DMS79 treated with DMSO at 0.1 percent for 48 hours (cell line): ENCODE measurements at places on chromosomes 6 and 20.

DNA sequence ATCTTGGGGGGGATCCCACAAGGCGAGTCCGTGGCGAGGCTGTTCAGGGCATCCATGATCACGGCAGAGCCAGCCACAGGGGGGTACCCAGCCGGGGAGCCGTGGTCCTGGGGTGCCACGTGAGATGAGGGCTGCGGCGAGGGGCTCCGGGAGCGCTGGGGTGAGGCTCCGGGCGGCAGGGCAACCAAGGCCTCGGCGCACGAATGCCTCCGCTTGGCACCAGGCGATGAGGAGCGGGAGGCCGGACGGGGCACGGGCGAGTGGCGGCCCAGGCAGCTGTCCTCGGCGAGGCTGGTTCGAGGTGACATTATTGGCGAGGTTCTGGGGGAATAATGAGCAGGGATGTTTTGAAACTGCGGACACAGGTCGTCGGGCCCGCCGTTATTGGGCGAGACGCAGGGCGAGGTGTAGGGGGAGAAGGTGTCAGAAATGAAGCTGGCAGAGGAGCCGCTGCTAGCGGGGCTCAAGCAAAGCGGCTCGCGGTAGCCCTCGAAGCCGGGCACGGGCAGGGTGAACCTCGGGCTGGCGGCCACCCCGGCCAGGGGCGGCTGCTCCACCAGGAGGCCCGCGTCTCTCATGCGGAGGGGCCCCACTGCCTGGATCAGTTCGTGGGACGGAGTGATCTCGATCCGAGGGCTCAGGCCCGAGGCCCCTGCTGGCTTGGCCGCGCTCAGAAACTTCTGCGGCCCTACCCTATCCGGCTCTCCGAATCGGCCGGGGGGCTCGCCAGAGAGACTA lies 19.1 kb downstream of the NFATC2 start:
- no peak for DNase-seq

DNA sequence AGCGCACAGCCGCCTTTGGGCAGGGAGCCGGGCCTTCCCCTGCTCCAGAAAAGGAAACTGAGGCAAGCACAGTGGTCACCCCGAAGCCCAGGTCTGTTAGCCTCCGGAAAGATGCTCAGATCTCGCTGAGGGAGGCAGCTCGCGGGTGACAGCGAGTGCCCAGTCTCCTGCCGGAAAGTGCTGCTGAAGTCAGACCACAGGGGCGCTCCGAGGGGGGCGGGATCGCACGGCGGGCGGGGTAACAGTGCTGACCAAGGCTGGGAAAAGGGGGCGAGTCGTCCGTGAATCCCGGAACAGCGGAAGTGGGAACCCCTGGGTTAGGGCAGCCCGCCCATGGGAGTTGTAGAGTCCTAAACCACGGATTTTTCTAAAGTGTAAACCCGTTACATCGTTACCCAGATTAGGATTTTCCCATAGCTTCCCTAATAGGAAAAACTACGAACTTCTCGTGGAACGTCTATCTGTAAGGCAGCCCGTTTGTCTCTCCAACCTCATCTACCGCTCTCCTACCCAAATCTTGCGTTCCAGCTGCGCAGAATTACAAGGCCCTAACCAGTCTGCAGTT lies 504 bp downstream of the VPS16 start:
- peak; percentile 10 for DNase-seq

- DNase-seq: no peak
These were observed 9.4 kb upstream of the STX11 start for GRCh38 chr6:144140867-144141266.

- DNase-seq: peak; percentile 35
These were observed 58.7 kb downstream of the VAPB start for GRCh38 chr20:58447511-58448391.

- DNase-seq: no peak
These were observed 105.7 kb downstream of the LCA5 start for GRCh38 chr6:79431537-79431933.

DNA sequence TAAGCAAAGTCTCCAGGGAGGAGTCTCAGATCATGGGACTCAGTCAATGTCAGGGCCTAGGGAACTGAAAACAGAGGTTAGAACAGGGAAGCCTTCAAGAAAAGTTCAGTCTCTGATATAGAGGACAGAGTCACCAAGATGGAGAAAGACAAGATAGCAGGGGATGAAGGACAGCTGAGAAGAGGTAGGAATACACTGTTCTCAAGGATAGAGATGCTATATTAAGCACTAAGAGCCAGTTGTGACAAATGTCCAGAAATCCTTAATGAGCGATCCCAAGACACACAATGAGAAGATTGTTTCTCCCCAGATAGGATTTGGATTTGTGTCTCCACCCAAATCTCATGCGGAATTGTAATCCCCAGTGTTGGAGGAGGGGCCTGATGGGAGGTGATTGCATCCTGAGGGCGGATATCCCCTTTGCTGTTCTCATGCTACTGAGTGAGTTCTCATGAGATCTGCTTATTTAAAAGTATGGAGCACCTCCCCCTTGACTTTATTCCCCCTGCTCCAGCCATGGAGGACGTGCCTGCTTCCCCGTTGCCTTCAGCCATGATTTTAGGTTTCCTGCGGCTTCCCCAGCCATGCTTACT lies 168.2 kb downstream of the AKAP7 start:
- no peak for DNase-seq

DNA sequence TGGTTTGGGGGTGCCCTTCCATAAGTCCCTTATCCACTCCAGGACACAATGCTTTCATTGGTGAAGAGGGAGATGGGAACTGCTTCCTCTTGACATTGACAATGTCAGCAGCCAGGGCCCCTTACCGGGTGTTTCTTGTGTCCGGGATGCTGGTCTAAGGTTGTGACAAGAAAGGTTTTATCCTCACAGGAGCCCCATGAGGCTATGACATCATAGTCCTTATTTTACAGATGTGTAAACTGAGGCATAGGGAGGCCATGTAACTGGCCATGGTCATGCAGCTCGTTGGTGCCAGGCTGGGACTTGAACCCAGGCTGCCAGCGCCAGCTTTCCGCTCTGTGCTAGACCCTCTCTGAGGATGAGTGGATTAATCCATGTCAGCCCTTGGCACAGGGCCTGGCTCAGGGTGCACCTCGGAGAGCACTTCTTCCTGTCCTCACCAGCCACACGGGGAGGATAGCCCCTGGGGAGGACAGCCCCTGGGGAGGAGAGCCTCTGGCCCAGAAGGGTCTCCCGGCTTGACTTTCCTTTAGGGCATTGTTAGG lies 157.3 kb downstream of the SYCP2 start:
- DNase-seq: no peak

GRCh38 chr20:20150241-20150640 lies 97.9 kb downstream of the CFAP61 start:
- DNase-seq: no peak

GRCh38 chr6:64064919-64065318 lies 429.3 kb downstream of the PHF3 start:
- no peak for DNase-seq

- no peak for DNase-seq
These were observed 38.6 kb downstream of the HLA-DPB1 start for GRCh38 chr6:33114406-33114805.

DNA sequence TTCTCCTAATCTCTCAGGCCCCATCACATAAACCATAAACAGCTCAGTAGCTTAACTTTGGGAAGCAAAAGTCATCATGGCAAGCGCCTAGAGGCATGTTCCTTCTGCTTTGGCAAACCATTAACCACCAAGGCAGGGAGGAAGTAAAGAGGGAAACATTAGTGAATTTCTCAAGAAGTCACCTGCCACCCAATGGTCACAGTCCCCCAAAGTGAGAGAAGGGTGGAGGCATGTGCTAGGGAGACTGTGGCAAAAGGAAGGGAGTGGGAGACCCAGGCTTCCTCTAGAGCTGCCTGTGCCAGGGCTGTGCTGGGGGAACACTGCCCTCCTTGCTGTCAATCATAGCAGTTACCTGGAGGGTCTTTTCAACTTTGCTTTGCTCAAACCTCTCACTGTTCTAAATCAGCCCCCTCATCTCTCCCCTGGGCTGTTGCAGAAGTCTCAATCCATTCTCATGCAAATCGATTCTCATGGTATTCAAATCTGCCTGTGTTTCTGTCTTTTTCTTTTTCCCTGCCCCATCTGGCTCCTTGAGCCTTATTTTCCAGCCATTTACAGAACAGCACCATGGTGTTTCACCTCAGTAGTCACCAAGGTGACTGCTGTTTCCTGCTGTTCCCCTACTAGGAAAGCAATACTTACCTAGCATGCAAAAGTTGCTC lies 1.8 kb upstream of the RNF24 start:
- DNase-seq: no peak
